ENCODE measurements at places on chromosomes 7 and 10.
A peak's percentile ranks its signal among the peaks of the same experiment; 100 is the strongest.

DNA sequence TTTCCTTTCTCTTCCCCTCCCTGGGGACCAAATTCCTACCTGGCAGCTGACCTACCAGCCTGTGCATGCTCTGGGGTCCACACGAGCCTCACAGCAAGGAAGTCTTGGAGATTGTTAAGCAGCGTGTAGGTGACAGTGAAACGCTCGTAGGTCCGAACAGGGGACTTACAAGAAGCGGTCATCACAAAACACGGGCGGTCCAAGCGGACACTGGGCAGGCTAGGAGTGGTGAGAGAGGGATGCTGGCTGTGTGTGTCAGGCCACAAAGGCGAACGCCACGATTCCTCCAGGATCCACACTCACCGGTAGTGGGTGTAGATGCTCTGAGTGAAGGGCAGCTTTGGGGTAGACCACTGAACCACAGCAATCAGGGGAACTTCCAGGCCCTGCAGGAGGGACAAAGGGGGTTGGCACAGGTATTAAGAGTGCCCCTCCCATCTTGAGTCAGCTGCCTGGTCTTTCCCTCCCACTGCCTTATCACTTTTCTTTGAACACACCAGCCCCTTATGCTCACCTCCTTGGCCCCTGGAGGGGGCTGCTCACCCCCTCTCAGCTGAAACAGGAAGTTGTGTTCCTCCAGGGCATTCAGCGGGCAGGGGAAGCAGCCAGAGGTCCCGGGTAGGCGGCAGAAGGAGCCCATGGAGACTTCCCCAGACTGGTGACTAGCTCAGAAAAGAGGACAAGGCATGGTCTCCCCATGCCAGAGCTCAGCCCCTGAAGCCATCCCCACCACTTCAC, 2.0 kb downstream of the TRAPPC14 start:
- DNase-seq = no peak

GRCh38 chr7:18768256-18768655, 272.7 kb downstream of the HDAC9 start:
- DNase-seq = no peak

- no peak for DNase-seq
Measured at GRCh38 chr7:1934017-1934416, 263.9 kb downstream of the ELFN1 start.

DNA sequence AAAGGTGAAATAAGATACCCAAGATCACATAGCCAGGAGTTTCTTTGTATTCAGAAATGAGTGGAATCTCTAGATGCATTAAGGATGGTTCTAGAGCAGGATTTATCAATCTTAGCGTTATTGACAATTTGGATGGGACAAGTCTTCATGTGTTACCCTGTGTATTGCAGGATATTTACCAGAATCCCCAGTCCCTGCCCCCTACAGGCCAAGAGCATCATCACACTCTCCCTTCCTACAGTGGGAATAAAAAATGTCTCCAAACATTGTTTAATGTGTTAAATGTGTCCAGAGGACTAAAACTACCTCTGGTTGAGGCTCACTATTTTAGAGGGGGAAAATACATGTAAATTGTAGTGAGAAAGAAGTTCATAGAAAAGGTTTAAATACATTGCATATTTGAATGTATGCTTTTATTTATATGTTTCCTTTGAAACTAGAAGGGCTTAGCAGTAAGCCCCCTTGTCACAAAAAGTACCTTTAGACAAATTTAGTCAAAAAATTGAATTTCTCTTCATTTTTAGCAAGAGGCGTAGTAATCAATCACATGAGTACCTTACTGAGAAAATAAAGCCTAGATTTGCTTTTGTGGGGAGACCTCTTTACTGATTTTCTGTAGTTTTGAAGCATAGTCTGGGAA, 141.2 kb downstream of the MLLT10 start:
- no peak for DNase-seq

DNA sequence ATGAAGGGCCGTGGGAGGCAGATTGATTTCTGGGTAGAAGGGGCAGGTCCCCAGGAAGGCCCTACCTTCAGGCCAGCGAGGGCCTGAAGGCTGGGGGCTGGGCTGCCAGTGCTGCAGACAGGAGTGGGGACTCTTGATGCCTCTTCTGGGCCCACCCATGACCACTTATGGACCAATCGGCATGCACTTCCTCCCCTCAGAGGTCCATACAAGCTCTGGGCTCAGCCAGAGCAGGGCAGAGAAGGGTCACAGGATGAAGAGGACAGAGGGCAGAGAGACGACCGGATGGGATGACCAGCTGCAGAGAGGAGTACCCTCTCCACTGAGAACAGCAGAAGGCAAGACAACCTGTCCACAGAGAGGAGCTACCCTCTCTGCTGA, 120.1 kb downstream of the DYNC2I1 start:
- no peak for DNase-seq

- no peak for DNase-seq
Measured at GRCh38 chr7:96792115-96792514, 82.5 kb upstream of the SEM1 start.

DNA sequence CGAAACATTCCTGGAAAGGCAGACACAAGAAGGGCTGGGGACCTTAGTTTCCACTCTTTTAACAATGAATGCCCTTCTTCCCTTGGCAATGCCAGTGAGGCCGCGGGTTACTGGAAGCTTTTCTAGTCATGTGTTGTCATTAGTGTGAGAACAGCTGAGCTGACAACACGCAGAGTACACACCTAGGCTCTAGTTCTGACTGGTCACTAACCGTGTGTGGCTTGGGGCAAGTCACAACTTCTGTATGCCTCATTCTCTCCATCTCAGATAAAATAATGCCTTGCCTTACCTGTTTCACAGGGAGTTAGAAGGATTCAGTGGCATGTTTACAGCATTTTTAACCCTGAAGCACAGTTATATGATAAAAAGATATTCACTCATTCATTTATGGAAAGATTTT, 31.7 kb downstream of the FBH1 start:
- no peak for DNase-seq

GRCh38 chr7:16630654-16631053, 14.9 kb downstream of the ANKMY2 start:
- DNase-seq = no peak

GRCh38 chr7:83872501-83872900, 223.6 kb upstream of the SEMA3E start:
- DNase-seq = no peak

DNA sequence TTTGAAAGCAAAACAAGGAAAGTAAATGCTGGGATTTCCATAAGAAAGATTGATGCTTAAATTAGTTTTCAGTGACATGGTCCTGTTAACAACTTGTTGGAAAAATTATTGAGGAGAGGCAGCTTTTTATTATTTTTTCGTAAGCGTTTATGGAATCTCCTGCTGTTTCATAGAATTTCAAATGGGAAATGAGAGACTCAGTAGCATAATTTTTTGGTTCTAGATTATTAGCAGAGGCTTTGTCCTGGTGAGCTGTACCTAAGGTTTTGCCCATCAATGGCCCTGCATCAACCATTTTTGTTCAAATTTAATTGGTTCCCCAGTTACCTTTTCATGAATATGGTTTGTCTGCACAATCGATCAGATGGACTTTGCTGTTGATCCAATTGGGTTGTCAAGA, 205.7 kb downstream of the BMPER start:
- DNase-seq = no peak

GRCh38 chr7:150003304-150003810, 129.6 kb downstream of the ATP6V0E2 start:
- DNase-seq = no peak

GRCh38 chr10:84333864-84334451, 5.6 kb downstream of the CCSER2 start:
- peak; percentile 34 for DNase-seq

- DNase-seq = no peak
Measured at GRCh38 chr7:79664884-79665676, 211.6 kb upstream of the MAGI2 start.

DNA sequence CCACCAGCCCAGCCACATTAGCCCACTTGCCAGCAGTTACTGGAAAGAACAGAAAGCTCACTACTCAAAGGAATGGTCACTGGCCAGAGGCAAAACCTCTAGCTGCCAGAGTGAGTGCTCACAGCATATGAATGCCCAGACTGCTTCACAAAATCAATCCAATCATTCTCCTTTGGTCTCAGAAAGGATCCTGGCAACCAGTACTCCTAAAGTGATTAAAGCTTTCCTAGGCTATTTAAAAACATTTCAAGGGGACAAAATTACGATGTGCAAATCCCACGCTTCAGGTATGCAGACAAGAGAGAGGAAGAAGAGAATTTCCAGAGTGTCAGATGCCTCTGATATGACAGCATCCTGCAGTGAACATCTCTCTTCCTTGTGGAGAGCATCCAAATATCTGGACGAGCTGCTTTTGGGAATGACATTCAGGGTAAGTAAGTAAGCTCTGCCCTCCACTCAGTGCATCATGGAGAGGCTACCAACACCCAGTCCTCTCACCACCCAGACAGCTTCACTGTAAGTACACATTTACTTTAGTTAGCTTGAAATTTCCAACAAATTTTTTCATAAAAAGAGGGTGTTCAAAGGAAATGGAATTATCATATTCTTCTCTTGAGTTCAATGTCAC, 25.1 kb downstream of the ICA1 start:
- DNase-seq = no peak

GRCh38 chr10:821322-821721, 110.2 kb downstream of the LARP4B start:
- DNase-seq = no peak

DNA sequence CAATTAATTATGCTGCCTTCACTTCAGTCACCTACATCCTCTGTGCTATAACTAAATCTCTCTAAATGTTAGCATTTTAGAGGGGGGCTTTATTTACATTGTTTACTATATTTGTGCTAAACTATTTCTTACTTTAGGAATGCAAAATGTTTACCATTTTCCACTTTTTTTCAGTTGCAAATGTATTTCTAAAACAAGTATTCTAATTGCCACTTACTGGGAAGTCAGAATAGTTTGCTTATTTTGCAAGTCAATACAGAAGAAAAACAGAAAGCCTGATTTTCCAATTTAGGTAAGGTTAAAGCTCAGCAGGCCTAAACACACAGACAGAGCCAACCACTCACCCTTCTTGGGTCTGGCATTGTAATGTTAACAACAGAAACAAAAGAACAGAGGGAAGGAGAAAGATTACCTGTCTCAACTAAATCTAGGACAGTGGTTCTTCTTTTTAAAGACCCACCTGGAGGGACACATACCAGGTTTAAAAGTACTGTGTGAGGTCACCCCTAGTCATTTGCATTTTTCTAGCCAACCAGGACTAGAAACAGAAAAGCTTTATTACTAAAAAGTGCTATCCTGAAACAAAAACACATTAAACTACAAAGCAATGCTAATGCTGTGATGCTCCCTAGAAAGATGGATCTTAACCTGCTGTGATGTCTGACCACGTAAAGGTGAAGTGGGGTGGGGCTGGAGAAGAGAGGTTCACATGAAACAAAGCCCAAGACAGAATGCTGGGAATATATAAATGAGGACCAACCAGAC, 178.2 kb downstream of the SLC25A13 start:
- no peak for DNase-seq

DNA sequence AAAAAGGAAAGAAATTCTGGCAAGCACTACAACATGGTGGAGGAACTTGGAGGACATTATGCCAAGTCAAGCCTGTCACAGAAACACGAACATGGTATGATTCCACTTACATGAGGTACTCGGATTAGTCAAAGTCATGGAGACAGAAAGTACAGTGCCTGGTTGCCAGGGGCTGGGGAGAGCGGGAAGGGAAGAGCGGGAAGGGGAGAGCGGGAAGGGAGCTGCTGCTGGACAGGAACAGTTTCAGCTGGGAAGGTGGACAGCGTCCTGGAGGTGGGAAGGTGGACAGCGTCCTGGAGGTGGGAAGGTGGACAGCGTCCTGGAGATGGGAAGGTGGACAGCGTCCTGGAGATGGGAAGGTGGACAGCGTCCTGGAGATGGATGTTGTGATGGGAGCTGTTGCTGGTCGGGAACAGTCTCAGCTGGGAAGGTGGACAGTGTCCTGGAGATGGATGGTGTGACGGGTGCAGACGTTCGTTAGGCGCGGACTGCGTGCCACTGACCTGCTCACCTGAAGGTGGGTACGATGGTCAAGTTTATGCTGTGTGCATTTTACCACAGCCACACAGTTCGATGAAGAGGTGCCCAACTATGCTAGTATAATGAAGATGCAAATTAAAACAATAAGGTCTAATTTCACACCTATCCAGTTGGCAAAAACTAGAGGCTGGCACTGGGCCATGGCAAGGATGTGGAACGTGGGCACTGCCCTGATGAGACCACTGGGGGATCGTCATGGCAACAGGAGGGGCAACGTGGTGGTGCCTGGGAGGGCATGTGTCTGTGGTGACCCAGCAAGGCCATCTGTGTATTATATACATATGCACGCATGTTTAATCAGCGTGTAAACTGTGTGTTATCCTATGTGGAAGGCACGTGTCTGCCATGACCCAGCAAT, 103.8 kb downstream of the NKX6-2 start:
- DNase-seq = no peak

DNA sequence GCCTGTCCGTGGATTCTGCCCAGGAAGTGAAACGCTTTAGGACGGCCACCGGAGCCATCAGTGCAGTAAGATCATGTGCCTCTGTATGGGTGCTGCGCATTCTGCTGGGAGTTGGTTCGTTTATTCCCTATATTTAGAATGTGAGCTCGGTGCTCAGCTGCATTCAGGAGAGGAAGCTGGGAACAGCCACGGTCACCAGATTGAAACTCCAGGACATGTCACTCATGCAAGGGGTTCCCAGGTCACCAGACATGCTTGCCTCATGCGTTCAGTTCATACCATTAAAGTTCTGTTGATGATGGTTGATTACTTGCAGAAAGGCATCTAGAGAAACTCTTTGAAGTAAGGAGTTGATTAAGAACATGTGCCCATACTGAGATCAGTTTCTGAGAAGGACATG, 78.1 kb downstream of the TRRAP start:
- no peak for DNase-seq

- no peak for DNase-seq
Measured at GRCh38 chr10:89275383-89275782, 23.8 kb upstream of the LIPA start.

DNA sequence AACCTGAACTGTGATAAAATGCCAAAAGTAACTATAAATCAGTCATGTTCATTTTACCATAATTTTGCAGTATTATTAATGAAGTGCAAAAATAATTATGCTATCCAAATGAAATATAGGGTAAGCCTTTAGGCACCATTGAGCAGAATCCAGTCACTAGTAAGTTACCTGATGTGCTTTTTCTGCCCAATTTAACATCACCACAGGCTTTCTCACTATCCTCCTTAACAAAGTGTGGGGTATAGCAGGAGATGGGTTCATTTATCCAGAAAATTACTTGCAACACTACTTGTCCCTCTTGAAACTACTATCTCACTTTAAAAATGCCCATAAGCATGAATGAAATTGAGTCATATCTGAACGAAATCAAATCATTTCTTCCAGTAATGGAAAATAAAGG, 211.0 kb downstream of the SEMA3A start:
- DNase-seq = no peak

GRCh38 chr10:32317795-32318357, 29.1 kb downstream of the EPC1 start:
- DNase-seq = no peak

All from stimulated activated CD8-positive, alpha-beta memory T cell treated with anti-CD3 and anti-CD28 coated beads, Interleukin-12 subunit alpha, Interleukin-12 subunit beta, amount 100 ng/mL, for 4 hours (primary cell).